ENCODE measurements at places on chromosomes 12 and 14.
A peak's percentile ranks its signal among the peaks of the same experiment; 100 is the strongest.

DNA sequence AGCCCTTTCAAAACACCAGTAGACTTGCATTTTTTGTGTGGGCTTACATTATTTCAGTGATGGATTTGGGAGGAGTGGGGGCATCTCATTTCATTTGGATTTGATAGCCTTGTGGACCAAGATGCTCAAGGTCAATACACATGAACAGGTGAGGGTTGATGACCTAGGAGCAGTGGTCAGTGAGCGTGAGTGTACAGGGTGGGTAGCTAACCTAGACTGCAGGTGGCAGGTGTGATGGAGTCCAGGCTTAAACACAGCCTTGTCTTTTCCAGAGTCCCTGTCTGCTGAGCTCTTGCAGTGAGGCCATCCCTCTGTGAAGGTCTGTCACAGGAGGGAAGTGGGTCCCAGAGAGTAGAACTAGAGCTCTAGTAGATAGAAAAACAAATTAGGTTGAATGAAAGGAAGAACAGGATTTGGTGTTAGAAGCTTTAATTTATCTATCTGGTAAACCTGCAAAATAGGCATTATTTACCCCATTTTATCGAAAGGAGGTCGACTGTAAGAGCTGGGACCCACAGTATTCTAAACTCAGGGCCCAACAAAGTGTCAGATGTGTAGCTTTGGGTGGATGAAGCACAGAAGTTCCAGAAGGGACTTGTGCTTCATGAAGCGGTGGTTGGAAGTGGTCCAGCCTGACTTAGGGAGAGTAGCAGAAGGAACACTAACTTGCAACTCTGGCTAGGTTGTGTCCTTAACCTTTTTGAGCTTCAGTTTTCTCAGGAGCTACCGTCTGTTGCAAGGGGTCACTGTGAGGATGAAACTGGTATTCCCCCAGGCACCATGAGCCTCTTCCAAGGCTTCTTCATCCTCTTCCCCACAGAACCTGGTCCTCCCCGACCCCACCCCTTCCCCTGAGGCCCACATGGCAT, 18.2 kb downstream of the RPS6KL1 start:
- no peak for DNase-seq

DNA sequence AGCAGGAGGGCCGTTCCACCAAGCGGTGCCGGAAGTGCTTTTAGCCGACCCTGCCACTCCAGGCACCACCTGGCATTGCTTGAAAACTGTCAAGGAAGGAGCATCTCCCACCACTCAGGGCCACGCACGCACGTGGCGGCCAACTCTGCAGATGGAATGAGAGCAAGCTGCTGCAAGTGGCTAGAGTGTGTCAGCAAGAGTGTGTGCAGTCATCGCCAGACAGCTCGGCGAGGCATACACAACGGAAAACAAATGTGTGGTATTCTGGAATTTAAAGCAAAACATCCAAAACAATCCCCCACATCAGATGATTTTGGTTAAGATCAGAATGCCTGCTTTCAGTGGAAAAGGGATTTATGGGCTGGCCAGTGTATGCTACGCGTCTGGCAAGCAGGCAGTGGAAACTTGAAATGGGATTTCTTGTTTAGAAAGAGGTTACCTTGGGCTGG, 11.2 kb downstream of the CD9 start:
- no peak for DNase-seq

DNA sequence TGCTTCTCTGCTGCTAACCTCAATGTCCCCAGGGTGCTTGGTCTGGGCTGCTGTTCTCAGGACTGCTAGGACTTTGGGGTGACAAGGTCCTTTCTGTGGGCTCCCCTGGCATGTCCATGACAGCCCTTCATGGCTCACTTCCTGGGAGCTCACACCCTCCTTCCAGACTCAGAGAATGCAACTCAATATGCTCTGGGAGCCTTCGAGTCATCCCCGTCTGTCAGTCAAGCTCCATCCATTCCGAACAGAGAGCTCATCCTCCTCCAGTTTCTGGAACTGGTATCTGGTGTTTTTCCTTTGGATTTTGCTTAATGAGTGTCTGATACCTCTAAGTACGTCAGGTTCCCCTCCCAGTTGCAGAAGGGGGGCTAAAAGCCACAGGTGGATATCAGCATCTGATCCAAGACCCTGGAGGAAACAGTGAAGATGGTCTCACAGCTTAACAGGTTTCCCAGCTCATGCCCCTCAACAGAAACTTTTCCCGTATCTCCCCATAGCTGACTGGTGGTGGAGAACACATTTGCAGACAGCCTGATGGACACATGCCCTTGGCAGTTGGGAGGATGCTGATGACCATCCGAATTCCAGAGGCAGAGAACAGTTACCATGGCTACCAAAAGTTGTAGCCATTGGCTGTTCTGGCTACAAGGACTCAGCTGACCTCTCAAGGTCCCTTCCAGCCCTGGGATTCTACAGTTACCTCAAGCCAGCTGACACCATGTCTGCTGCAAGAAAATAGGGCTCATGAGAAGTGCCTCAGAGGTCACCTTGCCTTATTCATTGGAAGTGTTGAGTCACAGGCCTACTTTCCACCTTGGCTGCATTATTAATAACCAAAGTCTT, 9.5 kb upstream of the RAB35 start:
- DNase-seq = no peak

- DNase-seq = no peak
Observed at GRCh38 chr12:82475211-82475610, 116.9 kb downstream of the METTL25 start.

- DNase-seq = no peak
Observed at GRCh38 chr12:10214895-10215267, 2.2 kb downstream of the GABARAPL1 start.

DNA sequence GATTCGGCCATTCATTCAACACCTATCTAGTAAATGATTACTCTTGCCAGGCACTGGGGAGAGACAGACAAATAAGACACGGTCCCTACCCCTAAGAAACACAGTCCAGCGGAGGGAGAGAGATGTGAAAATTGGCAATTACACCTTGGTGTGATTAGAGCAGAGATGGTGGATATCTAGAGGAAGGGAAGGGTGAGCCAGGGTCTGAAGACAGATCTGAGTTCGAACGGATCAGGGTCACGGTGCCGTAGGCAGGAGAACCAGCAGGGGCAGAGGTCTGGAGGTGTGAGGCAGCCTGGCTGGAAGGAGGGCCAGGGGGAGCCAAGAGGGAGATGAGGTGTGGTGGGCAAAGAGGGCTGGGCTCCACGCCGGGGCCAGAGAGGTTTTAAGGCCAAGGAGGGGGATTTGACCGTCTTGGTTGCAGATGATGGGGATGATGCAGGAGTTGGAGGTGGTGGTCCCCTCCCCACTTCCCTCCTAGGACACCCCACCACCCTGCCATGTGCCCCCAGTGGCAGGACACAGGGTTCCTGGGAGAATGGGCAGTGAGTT, 27.1 kb downstream of the FAM222A start:
- DNase-seq = peak; percentile 49

- no peak for DNase-seq
Observed at GRCh38 chr12:6180268-6181051, 19.7 kb upstream of the CD9 start.

Measured in activated effector memory CD4-positive, alpha-beta T cell treated with anti-CD3 and anti-CD28 coated beads, Interleukin-2, amount 50 U/mL, for 16 hours (primary cell).